ENCODE measurements at places on chromosomes 6 and 20.

DNA sequence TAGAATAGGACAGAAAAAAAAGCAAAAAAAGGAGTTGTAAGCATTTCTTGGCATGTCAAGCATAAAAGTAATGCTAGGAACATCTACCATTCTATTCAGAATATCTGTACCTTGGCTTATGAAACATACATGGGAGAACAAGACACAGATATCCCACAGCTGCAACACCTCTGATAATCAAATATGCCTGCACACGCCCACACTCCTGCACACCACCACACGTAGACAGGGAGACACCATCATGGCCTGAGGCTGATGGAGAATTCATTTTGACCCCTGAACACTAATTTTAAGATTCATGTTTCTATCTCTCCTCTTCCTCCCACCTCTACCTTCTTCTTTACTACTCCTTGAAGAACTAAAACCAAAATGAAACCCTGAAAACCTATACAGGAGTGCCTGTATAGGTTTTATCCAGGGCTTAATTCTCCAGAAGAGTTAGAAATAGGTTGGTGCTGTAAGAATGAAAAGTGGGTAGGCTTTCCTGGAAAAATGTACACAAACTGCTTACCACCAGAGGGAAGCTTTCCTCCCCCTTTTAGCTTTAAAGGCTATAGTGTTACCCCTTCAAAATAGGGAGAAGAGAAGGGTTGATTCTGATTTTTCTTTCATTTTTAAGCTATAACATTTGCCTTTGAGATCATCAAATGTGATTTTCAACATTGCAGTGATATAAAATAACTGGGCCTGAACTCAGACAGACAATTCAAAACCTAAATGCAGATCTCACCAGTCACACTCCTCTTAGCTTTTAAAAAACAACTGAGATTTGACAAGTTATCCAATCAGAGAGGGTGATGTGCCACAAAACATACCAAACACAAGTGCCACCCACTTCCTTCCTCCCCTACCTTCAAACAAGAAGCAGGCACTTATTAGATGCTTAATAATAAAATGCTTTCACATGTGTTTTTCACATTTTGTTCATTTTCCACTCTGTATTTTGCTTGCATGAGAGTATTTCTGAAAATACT is 57.9 kb downstream of the ELOVL5 start:
- no peak for DNase-seq

DNA sequence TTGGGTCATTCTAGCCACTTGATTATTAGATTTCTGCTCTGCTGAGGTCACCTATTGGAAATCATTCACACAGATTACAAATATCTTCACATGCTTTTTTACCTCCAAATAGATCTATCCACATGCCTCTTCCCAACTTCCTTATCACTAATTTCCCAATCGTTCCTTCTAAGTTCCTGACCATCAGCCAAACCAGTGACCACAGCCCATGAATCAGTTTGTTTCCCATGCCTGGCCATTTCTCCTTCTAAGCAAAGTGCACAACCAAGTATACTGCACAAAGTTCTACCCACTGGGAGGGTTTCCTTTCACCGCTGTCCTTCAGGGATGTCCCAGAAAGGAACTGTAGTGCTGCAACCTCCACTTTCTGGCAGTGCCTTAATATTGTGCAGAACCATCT is 140.5 kb upstream of the SYNDIG1 start:
- DNase-seq: no peak

GRCh38 chr6:19837511-19838441 is 606 bp downstream of the ID4 start:
- DNase-seq: no peak

GRCh38 chr20:20754714-20755113 is 42.3 kb upstream of the RALGAPA2 start:
- DNase-seq: peak; percentile 12

- DNase-seq: no peak
Observed at GRCh38 chr20:53210931-53211330, 238.8 kb downstream of the TSHZ2 start.

All from MV-4-11 (cell line).